Stimulated activated effector memory CD8-positive, alpha-beta T cell treated with anti-CD3 and anti-CD28 coated beads, Interleukin-12 subunit alpha, Interleukin-12 subunit beta, amount 100 ng/mL, for 72 hours (primary cell): ENCODE measurements at places on chromosomes 2 and 18.

DNA sequence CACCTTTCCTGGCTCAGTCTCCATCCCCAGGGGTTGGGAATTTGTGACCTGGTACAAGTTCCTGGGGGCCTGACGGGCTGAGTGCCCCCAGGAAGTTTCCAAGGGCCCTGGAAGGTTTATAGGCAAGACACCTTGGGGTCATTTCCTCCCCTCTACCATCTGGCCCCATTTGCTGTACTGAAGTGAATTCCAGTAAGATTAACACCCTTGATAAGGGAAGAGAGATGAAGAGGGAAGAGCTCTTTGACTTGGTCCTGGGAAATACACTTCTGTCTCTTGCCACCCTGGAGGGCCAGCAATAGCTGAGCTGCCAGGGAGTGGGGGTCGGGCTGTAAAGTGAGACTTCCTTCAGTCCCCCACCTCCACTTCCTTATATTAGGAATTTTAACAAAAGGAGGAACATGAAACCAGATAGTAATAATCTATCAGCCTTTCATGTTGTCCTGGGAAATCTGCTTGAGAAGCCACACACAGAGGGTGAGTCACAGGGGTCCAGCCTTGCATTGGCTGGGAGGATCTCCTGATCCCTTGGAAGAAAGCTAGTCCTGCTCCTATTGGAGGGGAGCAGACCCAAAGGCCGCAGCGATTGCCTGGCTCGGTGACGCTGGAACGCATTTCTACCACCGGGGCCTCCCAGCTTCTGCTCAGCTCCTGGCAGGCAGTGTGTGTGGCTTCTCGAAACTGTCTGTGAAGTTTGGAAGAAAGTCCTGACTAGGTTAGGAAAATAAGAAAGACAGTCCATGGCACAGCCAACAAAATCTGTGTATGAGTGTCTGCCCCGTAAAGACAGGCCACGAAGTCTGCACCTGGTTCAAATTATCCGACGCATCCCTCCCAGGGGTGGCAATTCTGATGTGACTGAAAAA is 87.3 kb downstream of the ACAA2 start:
- DNase-seq, result no peak

DNA sequence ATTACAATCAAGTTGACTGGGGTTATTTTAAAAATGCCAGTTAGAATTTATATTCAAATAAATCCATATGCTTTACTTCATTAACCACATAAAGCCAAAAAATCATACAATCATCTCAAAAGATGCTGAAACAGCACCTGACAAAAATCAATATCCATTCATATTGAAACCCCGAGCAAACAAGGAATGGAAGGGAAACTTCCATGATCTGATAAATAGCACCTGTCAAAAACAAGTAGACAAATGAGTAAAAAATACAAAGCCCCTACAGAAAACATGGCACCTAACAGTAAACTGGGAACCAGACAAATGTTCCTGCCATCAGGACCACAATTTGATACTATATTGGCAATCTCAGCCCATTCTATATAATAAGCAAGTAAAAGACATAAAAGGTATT is 227.5 kb downstream of the HDAC4 start:
- no peak for DNase-seq

GRCh38 chr2:195543902-195544894 is 112.8 kb upstream of the SLC39A10 start:
- no peak for DNase-seq

DNA sequence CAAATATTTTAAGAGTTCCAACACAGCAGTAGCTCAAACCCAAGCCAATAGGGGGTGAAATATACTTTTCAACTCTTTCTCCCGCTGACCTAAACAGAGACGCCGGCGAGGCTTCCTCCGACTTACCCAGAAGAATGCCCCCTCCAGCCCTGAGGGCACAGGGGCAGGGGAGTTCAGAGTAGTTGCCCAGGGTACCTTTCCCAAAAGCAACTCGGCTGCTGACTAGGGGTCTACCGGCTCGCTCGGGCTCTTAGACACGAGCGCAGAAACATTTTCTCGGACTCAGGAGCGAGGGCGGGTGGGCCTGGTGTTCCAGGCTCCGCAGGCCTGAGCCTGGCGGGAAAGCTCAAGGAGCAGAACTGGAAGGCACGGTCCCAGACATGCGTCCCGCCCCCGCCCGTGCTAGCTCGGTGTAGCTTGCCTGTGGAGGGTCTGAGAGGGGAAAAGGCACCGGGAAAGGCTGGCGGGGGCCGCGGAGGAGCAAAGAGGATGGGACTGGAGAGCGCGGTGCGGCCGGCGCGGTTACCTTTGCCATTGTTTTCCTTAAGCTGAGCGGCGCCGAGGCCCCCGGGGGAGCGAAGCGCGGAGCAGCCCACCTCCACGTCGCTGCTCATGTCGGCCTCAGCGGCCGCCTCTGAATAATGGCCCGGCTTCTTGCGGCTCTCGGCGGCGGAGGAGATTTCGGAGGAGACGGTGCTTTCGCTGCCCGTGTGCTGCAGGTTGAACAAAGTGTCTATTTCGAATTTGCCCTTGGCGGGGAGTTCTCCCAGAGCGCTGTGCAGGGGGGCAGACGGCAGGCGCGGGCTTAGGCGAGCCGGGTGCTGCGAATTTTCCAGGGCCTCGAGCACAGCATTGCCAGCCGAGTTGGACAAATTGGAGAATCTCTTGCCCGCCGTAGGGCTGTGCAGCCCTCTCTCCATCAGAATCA is 674 bp downstream of the EVX2 start:
- peak; percentile 48 for DNase-seq

DNA sequence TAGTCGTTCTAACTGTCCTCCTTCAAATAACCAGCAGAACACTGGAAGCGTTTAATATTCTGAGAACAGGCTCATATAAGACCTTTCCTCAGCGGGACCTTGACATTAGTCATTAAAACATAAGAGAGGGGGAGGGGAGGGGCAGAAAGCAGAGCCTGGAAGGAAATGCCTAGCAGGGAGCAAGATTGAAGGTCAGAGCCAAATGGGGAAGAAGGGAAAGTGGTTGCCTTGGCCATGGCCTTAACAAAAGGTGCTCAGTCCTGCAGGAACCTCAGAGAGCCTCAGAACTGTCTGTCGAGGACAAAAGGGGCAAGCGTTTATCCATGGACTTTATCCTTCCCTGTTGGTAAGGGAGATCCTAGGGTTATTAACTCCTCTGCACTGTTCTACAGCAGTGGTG is 856 bp upstream of the PLA2R1 start:
- DNase-seq, result no peak

DNA sequence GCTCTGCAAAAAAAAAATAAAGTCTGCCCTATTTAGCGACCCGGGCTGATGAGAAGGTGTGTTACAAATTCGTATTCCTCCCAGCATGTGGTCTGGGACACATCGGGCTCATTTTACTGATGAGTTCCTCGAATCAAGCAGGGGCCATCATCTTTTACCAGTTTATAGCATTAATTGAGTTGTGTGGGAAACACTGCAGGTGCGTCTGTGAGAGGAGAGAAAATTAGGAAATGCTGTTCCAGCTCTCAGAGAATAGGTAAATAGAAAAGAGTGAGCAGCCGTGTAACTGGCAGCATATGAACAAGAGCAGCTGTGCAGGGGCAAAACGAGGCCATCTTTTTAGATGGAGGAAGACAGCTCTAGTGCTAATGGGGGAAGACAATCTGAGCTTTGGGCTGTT is 216.7 kb downstream of the SETBP1 start:
- no peak for DNase-seq

- no peak for DNase-seq
Measured at GRCh38 chr2:65589667-65590066, 157.3 kb upstream of the SPRED2 start.

DNA sequence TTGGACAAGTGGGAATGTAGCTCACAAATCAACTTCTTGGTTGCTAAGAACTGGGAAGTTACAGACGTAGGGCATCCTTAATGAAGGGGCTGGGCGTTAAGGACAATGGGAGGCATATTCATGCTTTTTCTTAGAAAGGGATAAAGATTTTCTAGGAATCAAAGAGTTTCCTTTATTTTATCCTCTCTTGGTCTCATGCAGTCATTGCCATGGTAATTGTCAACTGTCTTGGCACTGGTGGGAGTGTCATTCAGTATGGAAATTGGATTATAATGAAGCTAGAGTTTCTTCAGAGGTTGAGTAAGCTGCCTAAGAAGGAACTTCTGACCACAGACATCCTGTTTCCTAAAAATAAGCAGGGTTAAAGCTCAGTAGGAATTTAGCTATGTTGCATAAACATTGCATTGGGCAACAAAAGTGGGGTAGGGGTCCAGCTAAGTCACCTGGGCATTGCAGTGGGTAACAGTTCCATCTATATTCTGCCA is 114.0 kb downstream of the LYPD6B start:
- no peak for DNase-seq

GRCh38 chr2:213189001-213189899 is 37.8 kb upstream of the IKZF2 start:
- DNase-seq, result no peak

DNA sequence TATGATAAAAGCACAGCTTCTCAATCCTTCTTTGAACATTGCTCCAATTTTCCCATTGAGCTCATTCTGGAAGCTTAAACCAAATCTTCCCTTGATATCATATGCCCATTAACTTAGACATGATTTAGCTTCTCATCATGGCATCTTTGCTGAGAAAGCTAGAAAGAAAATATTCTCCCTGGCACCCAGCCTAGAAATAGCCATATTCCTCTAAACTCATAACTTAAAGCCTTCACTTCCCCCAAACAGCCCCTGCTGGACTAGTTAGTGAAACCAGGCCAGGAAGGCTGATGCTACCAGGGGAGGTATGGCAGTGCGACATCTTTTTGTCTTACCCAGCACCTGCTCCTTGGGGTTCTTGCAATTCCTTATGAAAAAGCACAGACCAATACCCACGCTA is 4.3 kb downstream of the AAK1 start:
- no peak for DNase-seq

DNA sequence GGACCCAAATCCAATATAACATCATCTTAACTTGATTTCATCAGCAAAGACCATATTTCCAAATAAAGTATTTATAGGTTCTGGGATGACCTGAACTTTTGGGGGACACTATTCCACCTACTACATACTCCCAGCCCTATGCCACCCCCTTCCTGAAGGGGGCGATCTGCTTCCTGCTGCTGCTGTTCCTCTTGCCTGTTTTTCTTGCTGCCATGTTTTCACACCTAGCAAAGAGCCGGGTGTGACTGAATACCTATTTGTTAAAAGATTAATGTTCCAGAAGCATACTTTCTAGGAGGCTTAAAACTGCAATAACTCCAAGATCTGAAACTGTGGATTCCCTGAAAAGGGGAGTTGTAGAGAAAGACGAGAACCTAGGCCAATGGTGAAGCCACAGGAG is 89.7 kb downstream of the ICOS start:
- no peak for DNase-seq

GRCh38 chr2:216920937-216921456 is 61.1 kb upstream of the TNP1 start:
- DNase-seq, result no peak

DNA sequence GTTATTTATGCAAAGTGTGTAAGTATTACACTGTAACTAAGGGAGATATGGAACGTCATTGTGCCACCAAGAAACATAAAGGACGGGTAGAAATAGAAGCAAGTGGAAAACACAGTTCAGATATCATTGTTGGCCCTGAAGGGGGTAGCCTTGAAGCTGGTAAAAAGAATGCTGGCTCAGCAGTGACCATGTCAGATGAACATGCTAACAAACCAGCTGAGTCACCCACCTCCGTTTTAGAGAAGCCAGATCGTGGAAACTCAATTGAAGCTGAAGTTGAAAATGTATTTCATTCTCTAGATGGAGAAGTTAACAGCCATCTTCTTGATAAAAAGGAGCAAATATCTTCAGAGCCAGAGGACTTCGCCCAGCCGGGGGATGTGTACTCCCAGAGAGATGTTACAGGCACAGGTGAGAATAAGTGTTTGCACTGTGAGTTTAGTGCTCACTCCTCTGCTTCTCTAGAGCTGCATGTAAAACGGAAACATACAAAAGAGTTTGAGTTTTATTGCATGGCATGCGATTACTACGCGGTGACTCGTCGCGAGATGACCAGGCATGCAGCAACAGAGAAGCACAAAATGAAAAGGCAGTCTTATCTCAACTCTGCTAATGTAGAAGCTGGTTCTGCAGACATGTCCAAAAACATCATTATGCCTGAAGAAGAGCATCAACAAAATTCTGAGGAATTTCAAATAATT is 36.1 kb downstream of the ZNF407 start:
- DNase-seq, result no peak

- no peak for DNase-seq
Measured at GRCh38 chr2:197090742-197091367, 164.3 kb upstream of the PGAP1 start.

- DNase-seq, result no peak
Measured at GRCh38 chr2:120720746-120721375, 14.8 kb upstream of the GLI2 start.

DNA sequence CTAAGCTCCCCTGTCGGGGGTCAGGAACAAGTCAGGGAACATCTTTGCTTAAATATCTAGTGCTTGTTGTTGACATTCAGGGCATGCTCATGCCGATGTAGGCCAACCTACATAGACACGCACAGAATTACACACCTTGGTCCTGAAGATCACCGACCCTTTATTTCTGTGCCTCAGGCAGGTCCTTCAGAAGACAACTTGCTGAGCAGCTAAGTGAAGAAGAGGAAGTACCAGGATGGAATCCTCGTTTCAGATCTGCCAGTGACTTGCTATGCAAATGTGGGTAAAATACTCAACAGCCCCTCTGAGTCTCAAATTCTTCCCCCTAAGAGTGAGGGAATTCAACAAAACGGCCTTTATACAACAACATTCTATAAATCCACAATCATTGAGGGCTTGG is 494.7 kb downstream of the BCL11A start:
- DNase-seq, result no peak

DNA sequence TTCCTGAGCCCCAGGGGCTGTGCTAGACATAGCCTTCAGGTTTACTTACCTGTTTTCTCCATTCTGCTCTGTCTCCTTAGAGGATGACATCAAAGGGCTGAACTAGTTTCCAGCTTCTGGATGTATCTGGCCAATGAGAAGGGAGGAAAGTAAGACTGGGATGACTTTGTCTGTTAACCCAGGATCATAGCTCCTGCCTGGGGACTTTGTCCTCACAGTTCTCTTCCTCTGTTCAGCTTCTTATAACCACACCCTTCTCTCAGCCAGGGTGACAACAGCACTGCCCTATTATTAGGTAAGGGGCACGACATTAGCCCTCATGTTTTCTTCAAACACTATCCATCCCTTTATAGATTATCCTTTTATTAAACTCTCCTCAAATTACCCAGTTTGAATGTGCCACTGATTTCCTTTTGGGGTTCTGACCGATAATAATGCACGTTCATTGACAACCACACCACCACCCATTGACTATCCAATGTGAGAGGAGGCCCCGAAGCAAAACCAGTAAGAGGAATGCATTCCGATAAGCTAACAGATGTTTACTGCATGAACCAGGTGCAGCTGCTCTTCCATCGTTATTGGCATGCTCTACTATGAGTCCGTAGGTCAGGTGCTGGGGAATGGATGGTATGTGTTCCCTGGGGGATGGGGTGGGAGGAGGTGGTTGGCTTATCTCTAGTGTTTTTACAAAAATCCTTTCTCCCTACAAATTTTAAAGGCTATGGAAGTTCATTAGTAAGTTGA is 23.5 kb downstream of the TSN start:
- DNase-seq, result no peak
